ENCODE measurements at places on chromosomes 13 and 19.
A peak's percentile ranks its signal among the peaks of the same experiment; 100 is the strongest.

DNA sequence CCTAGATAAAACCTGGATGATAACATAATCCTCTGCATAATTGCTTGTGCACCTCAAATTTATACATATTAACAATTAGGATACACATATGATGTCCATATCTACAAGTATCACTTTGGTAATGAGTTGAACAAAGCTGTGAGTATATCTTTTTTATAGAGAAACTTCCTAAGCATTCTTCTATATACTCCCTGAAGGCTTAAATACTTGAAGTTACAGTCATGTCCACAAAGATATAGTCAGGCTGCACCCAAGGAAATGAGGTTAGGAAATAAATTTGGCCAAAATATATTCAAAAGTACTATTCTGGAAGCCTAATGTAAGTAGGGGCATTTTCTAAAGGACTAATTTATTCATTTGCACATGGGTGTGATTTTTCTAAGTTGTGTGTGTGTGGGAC is 761.5 kb downstream of the PCDH9 start:
- DNase-seq = no peak

- DNase-seq = no peak
Observed at GRCh38 chr13:32472194-32472621, 44.3 kb upstream of the N4BP2L1 start.

GRCh38 chr19:48837051-48837524 is 797 bp upstream of the HSD17B14 start:
- DNase-seq = peak; percentile 82

GRCh38 chr19:35265900-35266519 is 2.8 kb upstream of the USF2 start:
- DNase-seq = no peak

DNA sequence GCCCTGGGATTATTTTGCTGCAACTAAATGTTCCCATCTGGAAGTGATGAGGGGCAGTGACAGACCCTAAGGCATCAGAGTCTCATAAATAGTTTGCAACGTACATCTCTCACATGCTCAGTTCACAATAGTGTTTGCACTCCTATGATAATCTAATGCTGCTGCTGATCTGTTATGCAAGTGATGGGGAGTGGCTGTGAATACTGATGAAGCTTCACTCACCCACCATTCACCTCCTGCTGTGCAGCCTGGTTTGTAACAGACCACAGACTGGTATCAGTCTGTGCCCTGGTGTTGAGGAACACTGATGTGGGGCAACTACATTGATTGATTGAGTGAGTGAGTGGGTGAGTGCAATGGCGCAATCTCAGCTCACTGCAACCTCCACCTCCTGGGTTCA is 54.9 kb downstream of the ZNF726 start:
- DNase-seq = no peak

DNA sequence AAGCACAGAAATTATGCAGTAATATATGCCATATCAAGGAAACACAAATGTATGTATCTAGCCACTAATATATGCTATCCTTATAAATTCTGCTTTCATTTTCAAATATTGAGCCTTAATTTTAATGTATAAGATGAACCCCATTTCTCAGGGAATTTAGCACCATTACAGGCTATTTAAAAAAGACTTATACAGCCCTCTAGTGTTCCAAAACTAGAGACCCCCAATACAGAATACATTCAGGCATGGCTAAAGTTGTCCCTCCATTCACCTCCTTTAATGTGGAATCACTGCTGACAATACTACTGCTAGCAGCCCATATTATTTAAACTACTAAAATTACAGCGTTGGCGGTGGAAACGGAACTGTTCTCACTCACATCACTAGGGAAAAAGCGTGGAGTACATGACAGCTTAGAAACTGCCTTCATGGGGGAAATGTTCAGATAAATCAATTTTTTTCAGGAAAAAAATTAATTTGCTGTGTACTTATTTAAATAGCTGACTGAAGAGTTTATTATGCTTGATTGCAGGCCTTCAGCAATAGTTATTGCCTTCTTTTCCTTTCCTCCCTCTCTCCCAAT is 541.0 kb downstream of the PCDH9 start:
- DNase-seq = no peak

- DNase-seq = no peak
Observed at GRCh38 chr13:27562457-27562856, 57.9 kb downstream of the LNX2 start.

DNA sequence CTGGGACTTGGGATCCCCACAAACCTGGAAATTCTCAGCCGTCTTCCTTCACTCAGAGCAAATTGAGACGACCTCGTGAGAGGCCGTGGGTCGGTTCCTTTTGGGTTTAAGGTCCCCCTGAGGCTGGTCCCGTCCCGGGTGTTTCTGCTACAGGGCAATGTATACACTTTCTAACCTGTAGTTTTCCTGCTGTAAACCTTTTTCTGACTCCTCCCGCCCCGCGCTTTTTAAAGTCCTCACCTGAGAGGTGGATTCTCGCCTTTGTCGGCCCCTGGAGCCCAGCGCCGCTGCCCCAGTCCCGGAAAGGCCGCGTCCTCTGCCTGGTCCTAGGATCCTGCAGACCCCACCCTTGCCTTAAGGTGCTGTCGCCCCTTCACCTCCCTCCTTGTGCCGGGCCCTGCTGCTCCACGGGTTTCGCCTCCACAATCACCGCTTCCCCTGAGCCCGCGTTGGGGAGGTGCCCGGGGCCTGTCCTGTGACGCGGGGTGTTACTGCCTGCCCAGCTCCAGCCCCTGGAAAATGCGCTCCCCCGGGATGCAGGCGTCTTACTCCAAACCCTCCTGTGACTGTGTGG is 391 bp downstream of the ZNF761 start:
- peak; percentile 4 for DNase-seq

DNA sequence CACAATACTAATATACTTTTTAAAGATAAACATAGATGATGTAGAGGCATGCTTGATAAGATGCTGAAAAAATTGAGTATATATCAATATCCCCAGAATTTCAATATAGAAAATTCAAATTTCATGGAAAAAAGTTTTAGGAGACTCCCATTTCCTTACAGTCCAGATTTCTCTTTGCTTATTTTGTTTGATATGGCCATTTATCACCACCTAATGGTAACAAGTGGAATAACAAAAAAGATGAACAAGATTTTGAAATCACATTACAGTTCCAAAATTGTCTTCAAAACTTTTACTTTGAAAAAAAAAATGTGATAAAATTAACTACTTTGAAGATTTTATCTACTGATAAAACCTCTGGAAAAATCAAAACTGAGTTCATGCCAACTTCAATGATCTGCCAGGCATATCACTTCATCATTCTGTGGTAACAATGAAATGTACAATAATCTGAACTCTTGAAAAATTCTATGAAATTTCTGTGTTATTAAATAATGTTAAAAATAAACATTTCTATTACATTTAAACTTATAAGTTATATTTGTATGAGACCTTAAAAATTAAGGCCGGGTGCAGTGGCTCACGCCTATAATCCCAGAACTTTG is 17.5 kb downstream of the MIPEP start:
- DNase-seq = no peak

DNA sequence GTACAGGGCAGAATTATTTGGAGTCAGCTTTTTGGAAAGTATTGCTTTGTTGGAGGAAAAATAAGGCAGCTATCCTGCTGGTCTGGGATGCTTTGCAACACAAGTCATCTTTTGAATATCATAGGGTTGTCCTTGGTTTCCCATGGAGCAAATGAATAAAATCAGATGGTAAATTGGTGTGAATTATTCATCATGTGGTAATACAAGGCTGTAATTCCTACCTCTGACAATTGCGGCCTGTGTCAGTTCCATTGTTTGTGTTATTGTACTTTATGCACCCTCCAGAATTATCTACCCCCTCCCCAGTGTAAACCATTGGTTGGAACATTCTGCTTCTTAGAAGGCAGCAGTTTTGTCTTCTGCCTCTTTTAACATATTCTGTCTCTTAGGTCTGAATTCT is 46.2 kb downstream of the RNASEH2B start:
- no peak for DNase-seq

GRCh38 chr19:51123802-51124201 is 904 bp upstream of the SIGLEC9 start:
- no peak for DNase-seq

- DNase-seq = no peak
Observed at GRCh38 chr19:23312515-23312914, 62.3 kb upstream of the ZNF724 start.

All from activated gamma-delta T cell treated with Interleukin-2 at 50 U/mL for 16 hours (primary cell).